ENCODE measurements at places on chromosomes 3 and 15.

DNA sequence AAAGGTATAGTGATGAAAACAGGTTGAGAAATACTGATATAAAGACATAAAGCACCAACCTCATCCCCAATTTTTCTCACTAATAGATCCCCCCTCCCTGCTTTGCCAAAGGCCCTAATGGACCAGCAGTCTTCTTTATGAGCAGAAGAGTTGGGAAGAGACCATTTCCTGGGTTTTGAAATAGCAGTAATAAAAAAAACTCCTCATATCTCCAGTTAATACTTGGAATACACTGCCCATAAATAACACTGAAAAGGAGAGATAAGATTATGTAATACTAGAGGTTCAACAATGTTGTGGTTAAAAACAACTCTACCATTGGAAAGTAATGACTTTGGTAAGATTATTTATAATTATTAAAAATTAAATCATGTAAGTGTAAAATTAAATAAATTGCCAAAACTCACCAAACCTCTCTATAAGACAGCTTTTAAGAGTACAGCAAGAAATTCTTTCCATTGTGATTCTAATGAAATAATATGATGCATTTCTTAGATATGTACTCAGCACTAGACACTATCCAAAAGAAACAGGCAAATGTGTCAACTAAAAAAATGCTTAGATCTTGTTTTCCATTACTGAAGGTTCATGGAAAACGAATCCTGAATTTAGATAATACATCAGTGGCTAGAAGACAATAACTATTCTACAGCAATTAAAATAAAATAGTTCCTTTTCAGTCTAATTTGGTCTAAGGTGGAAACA is 88.2 kb downstream of the FAIM start:
- no peak for DNase-seq

GRCh38 chr15:78208341-78208844 is 26.0 kb downstream of the ACSBG1 start:
- no peak for DNase-seq

GRCh38 chr3:157738441-157738840 is 235.2 kb upstream of the VEPH1 start:
- no peak for DNase-seq

GRCh38 chr3:131786386-131786785 is 248.4 kb downstream of the CPNE4 start:
- DNase-seq = no peak

- no peak for DNase-seq
Measured at GRCh38 chr15:48631176-48631770, 14.2 kb downstream of the FBN1 start.

GRCh38 chr3:69309814-69310213 is 76.1 kb downstream of the FRMD4B start:
- DNase-seq = no peak

- no peak for DNase-seq
Measured at GRCh38 chr15:39999538-40000200, 39.3 kb downstream of the SRP14 start.

GRCh38 chr15:57403017-57403416 is 26.7 kb downstream of the CGNL1 start:
- no peak for DNase-seq

- DNase-seq = no peak
Measured at GRCh38 chr3:24562895-24563294, 68.2 kb upstream of the THRB start.

DNA sequence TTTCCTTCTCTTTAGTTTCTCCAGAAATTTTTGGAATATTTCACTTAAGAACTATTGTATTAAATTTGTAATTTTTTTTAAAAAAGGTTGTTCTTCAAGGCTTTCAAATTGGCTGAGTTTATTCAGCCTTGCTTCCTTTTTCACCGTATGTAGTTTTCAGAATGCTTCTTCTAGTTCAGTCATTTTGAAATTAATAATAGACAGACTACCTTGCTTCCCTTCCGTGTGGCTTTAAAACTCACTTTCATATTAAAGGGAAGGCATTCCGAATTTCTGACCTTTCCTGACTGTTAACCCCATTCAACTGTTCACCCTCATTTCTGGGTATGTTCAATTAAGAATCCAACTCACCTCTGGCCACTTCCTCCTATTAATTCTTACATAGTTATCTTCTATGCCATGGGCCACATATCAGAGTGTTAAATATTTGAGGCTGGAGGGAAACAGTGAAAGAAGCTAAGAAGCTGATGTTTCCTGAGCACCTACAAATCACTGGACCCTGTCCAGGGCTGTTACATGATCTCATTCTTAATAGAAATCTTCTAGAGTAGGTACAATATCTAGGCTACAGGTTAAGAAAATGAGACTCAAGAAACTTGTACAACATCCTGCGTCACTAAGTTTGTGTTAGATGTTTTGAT is 237.5 kb downstream of the P3H2 start:
- DNase-seq = no peak

All from stimulated activated CD8-positive, alpha-beta memory T cell treated with anti-CD3 and anti-CD28 coated beads, Interleukin-15, amount 100 ng/mL, for 48 hours (primary cell).